ENCODE measurements at places on chromosomes 4 and X.

DNA sequence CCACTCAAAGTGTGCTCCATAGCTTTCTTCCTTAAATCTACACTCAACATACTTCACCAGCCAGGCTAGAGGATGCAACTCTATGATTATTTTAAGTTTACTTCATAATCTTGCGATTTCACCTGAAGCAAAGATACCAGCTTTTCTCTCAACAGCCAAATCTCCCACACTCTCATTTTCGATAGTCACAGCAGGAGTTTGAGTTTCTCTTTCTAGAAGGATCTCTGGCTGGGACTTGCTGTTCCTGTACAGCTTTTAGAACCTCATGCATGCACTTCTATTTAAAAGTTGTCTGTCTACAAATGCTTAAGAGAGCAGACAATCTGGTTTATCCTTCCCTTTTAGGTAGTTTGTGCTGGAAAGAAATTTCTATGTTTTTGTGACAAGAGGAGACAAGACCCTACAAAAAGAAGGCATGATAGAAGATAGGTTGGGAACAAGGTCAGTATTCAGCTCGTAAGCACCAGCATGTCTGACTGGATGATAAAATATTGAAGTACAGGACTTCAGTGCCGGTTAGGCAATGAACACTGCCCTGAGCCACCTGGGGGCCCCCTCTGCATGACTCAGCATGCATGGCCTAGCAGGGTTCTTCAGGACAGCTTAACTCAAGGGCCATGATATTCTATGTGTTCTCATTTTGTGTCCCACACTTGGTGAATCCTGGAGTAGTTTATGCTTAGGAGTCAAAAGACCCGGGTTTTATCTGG, 65.6 kb downstream of the ATXN3L start:
- no peak for DNase-seq

GRCh38 chr4:151532001-151532708, 123.2 kb downstream of the FHIP1A start:
- DNase-seq = no peak

- DNase-seq = no peak
Observed at GRCh38 chr4:108838451-108838850, 75.6 kb upstream of the ETNPPL start.

GRCh38 chr4:4249866-4250265, 1.8 kb upstream of the TMEM128 start:
- DNase-seq = no peak

GRCh38 chr4:159049780-159050375, 53.0 kb upstream of the RAPGEF2 start:
- no peak for DNase-seq

DNA sequence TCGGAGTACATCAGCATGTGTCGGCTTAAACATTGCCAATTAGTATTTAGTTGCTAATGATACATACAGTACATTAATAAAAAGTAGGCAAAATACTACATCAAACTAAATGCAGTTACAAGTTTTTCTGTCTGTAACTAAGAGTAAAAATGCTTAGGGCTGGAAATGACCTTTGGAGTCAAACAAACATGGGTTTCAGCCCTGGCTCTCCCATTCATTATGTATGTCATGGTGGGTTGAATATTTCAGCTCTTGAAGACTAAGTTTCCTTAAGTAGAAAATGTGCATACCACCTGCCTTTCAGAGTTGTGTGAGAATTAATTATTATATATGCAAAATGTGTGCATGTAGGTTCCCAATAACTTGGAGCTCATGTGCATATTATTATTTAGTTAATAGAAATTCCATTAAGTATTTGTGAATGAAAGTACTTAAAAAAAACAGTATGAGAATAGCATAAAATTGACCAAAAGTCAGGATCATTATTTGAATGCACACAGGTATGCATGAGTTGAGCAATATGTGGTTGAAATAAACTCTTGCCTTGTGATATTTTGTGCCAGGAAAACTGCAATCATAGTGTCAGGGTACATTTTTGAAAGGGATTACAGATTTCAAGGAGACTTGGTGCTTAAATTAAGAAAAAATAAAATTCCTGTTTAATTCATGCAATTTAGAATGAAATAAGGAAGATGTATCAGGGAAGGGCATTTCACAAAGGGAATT, 2048.7 kb downstream of the PCDH7 start:
- no peak for DNase-seq

- DNase-seq = no peak
Observed at GRCh38 chr4:150108691-150109090, 30.4 kb downstream of the DCLK2 start.

- DNase-seq = no peak
Observed at GRCh38 chr4:48746608-48747362, 33.3 kb downstream of the FRYL start.

GRCh38 chr4:76823495-76823894, 74.4 kb downstream of the SOWAHB start:
- DNase-seq = no peak

DNA sequence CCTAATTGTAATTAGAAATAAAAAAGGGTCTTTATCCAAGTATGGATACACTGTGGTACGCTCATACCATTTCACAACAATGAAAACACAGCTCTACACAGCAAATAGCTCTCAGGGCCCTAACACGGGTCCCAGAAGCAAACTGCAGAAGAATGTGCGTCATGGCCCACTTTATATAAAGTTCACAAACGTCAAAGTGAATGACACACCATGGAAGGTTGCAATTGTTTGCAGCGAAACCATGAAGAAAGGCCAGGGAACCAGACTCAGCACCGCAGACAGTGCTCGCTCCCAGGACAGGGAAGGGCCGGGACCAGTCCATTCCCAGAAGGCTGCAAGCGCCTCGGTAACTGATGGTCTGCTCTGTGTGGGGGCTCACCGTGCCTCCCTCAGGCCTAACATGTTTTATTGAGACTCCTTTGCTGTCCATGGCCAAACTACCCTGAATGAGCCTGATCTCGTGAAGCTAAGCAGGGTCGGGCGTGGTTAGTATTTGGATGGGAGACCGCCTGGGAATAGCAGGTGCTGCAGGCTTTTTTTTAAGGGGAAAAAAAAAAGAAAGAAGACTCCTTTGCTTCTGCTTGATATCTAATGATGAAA, 47.8 kb downstream of the ACOX3 start:
- no peak for DNase-seq

GRCh38 chrX:22366906-22367305, 94.2 kb downstream of the CBLL2 start:
- DNase-seq = no peak

DNA sequence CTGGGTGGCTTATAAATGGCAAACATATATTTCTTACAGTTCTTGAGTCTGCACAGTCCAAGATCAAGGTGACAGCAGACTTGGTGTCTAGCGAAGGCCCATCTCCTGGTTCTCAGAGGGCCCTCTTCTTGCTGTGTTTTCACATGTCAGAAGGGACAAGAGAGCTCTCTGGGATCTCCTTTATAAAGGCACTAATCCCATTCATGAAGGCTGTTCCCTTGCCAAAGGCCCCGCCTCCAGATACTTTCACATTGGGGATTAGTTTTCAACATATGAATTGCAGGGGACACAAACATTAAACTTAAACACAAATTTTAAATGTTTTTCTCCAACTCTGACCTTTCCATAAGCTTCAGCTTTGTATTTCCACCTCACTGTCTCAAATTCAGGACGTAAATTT, 1135.0 kb upstream of the TENM3 start:
- DNase-seq = no peak

- no peak for DNase-seq
Observed at GRCh38 chr4:57093845-57094831, 16.0 kb downstream of the IGFBP7 start.

DNA sequence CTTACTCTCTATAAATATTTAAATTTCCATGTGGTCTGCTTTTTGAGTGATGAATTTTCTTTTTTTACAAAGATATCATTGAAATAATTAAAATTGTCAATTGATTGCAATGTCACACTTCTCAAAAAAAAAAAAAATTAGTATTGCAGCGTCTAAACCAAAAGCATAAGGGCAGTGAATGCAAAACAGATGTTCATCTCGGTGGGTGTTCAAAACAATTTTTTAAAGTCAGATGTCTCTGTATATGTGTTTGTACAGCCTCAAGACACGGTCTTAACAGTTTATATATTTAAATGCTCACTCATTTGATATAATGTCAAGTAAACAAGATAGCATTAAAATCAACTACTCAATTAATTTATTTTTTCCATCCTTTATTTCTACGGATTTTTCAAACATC, 52.3 kb downstream of the PALLD start:
- no peak for DNase-seq

DNA sequence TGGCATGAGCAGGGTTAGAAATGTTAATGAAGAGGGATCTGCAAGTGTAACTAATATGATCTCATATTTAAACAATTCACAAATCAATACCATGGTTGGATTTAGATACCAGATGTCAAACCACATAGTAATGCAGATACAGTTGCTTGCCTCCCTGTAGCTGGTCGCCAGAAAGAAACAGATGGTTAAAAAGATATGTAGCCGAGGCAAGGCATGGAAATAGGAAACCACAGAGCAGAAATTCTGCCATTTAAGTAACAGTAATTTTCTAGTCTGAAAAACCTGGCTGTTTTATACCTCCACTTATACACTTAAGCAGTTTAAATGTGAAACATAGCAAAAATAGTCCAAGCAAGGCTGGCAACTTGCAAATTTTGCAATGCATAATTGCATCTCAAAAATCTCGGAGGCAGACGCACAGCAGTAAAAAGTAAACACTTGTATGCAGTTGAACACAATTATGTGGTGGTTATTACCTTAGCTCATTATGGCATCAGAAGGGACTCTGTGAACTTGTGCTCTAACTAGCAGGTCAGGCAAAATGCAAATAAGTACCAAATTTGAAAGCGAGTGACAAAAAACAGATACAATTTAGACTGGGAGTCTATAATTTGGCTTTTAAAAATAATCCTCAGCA, 126.8 kb downstream of the NAA11 start:
- no peak for DNase-seq

GRCh38 chrX:12896935-12897334, 9.5 kb upstream of the TLR8 start:
- DNase-seq = no peak

DNA sequence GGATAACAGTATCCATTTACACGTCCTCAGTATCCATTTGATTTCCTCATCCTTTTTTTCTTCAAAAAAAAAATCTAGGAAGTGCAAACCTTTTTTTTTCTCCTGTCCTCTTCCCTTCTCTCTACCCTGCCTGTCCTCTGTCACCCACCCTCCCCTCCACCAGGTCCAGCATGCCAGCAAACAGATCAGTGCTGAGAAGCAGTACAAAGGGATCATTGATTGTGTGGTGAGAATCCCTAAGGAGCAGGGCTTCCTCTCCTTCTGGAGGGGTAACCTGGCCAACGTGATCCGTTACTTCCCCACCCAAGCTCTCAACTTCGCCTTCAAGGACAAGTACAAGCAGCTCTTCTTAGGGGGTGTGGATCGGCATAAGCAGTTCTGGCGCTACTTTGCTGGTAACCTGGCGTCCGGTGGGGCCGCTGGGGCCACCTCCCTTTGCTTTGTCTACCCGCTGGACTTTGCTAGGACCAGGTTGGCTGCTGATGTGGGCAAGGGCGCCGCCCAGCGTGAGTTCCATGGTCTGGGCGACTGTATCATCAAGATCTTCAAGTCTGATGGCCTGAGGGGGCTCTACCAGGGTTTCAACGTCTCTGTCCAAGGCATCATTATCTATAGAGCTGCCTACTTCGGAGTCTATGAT, 1.7 kb downstream of the SLC25A4 start:
- DNase-seq = no peak

DNA sequence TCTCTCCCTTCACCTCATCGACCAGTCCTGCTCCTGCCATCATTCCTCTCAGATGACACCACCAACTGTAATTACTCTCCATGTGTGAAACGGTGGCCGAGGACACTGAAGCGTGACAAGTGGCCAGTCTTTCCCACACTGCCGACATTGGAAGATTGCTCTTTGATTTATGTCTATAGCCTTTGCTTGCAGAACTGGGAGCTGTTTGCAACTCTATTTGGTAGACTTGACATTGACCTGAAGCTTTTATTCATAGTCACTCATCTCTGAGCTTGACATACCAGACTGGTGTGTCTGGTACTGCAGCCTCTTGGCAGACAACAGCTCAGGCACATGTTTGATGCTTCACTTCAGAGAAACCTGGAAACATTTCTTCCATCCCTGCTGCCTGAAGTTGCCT, 121.8 kb upstream of the GALNT7 start:
- no peak for DNase-seq

DNA sequence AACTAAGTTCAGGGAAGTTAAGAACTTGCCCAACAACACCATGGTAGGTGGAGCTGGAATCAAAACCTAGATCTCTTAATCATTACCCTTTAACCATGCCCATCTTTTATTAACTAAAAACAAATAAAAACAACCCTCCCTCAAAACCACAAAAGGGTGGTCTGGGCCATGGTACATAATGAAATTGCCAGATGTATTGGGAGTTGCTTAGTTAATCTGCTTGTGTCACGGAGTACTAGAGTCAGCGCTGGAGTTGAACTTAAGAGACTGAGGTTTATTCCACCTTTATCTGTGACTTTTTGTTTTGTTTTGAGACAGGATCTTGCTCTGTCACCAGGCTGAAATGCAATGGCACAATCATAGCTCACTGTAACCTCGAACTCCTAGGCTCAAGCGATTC, 13.3 kb downstream of the LRRC66 start:
- DNase-seq = no peak

- DNase-seq = no peak
Observed at GRCh38 chr4:7710576-7711306, 228.9 kb downstream of the AFAP1 start.

- DNase-seq = no peak
Observed at GRCh38 chrX:131782646-131783045, 238.8 kb downstream of the OR13H1 start.

Data from stimulated activated CD4-positive, alpha-beta T cell treated with anti-CD3 and anti-CD28 coated beads, TNF-alpha, amount 100 ng/mL, for 24 hours (primary cell).